ENCODE measurements at places on chromosomes 3 and 15.

GRCh38 chr15:71662306-71662705 is 148.0 kb upstream of the NR2E3 start:
- DNase-seq, result no peak

- no peak for DNase-seq
These were observed 78.4 kb downstream of the NR2E3 start for GRCh38 chr15:71888797-71889196.

DNA sequence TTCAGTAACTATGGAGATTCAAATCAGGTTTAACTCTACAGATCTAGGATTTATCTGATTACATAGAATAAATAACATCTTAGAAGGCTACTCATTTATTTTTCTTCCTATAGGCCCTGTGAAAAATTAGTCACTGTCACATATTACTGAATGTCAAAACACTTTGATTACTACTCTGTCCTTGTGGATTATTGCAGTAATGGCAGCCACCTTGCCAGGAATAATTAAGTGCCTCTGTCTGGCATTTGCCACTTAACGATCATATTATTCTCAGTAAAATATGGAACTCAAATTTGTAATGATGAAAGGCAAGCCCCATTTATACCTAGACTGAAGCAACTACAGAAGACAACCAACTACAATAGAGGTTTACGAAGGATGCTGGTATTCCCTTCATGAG is 596.3 kb upstream of the ARPP21 start:
- DNase-seq, result no peak

GRCh38 chr3:150359381-150359780 is 48.7 kb upstream of the TSC22D2 start:
- no peak for DNase-seq

DNA sequence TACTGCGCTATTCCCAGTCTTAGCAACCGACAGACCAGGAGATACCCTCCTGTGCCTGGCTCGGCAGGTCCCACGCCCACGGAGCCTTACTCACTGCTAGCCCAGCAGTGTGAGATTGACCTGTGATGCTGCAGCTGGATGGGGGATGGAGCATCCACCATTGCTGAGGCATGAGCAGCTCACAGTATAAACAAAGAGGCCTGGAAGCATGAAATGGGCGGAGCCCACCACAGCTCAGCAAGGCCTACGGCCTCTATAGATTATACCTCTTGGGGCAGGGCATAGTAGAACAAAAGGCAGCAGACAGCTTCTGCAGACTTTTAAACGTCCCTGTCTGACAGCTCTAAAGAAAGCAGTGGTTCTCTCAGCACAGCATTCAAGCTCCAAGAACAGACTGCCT is 160.3 kb downstream of the ANXA2 start:
- no peak for DNase-seq

DNA sequence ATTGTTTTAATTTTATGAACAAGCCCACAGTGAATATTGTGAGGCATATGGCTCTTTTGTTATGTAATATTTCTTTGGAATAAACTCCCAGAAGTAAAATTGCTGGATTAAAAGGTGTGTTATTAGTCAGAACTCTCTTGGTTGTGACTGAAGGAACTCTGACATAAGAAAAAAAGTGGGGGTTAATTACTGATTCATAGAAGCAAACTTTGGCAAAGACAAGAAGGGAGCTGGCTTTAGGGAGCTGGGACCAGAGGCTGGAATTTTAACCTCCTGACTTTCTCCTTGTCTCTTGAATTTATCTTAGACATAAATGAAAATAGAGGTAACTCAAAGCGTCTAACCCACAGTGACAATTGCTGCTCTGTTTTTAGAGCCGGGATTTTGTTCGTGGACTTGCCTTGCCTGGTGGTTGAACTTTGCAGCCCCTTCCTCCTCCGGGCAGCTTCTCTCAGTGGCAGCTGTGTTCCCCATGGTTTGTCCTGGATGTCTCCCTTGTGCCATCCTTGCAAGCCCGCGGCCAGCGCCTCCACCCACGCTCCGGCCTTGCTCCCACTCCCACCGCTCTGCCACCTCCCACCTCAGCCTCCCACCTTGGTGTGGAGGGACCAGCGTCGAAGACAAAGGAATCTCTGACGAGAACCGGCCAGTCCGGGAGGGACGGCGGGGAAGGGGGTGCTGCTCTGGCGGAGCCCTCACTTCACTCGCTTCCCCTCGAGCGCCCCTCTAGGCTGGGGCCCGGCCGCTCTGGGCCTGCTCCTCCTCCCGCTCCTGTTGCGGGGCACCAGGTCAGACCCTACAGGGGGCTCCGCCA is 28.0 kb downstream of the ARHGAP31 start:
- no peak for DNase-seq
